CD4-positive, alpha-beta T cell treated with Interferon gamma for 1 hour (primary cell): ENCODE measurements at places on chromosomes 7 and 10.

- no peak for DNase-seq
These were observed 54.8 kb downstream of the MDFIC start for GRCh38 chr7:114976666-114977065.

- peak; percentile 66 for DNase-seq
These were observed 1.9 kb downstream of the HHEX start for GRCh38 chr10:92691591-92692079.

GRCh38 chr10:28367929-28368484 is 65.1 kb upstream of the MPP7 start:
- peak; percentile 70 for DNase-seq

DNA sequence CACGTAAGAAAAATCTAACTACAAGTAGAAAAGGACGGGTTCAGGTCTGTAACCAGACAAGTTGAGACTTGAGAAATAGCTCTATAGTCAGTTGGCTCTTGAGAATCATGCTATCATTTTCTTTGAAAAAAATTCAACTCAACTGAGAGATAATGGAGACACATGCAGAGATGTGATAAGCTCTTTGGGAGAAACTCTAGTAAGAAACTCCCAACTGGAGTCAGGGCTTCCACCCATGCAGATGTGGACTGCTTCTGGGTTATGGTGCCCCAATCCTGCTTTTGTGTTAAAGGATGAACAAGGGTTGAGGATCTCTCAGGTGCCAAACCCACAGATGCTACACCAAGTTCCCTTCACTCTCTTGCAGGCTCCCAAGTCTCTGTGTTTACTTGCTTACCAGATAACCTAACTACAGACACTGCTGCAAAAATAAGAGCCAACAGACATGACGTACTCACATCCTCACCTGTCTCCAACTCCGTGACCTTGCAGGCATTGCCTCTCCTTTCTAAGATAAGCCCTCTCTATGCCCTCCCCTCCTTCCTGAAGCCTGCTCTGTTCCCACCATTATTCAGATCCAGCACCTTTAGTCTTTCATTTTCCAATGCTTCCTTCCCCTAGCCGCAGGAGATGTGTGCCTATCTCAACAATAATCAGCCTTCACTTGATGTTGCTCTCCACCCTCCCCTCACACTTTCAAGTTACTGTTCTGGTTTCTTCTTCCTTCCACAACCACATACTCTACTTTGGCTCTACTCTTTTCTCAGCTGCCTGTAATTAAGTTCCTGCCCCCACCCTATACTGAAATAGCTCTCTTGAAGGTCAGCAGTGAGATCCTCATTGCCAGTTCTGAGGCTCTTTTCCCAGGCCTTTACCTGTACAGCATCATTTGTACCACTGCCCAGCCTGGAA is 130.0 kb downstream of the ICA1 start:
- DNase-seq: peak; percentile 63

- no peak for DNase-seq
These were observed 162.0 kb downstream of the KLF6 start for GRCh38 chr10:3622845-3623621.

DNA sequence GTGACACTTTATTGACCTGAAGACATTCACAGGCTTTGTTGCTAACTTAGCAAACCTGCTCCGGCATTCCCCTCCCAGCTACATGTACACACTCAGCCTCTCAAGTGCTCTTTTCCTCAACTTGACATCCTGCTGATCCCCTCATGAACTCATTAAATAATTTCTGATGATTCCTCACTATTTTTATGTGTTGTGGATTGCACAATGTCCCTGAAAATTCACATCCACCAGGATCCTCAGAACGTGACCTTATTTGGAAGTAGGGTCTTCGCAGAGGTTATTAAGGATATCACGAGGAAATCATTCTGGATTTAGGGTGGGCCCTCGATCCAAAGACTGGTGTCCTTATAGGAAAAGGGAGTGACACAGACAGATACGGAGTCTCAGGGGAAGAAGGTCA is 27.3 kb downstream of the FIGNL1 start:
- DNase-seq: no peak

GRCh38 chr7:34096777-34097176 is 191.4 kb downstream of the BMPER start:
- no peak for DNase-seq

GRCh38 chr7:151389768-151390597 is 19.9 kb downstream of the WDR86 start:
- no peak for DNase-seq

GRCh38 chr10:27390681-27391080 is 113.4 kb upstream of the RAB18 start:
- DNase-seq: no peak

GRCh38 chr7:1864161-1864940 is 194.3 kb downstream of the ELFN1 start:
- no peak for DNase-seq
